ENCODE measurements at places on chromosomes 2 and 18.

GRCh38 chr18:56825321-56825720 is 174.2 kb downstream of the WDR7 start:
- no peak for DNase-seq

DNA sequence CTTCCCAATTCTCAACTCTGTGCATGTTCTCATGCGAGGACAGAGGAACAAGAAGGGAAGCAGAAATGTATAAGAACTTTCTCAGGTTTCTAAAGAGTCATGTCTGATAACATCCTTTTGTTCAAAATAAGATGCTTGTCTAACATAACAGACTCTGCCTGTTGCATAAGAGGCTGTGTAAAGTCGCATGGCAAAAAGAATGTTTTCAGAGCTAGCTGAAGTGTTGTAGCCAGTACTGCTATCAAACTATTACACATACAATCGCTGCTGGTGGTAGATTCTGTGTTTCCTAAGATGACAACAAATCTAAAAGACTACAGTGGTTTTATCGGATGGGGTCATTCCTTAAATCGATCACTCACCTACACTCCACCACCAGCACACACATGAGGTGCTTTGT is 487.5 kb downstream of the IRS1 start:
- no peak for DNase-seq

DNA sequence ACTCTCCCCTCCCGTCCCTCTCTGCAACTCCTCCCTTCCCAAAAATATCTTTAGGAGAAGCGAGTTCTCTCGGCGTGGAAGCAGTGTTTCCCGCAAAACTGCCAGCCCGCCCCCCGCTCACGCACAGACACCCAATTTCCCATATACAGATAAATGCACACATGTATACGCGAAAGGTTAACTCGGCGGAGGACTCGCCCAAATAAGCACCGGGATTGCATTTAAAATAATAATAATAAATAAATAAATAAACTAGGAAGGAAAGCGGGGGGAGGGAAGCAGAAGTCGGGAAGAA is 70.0 kb upstream of the PSMD14 start:
- no peak for DNase-seq

- no peak for DNase-seq
Measured at GRCh38 chr18:43422518-43422917, 145.2 kb upstream of the SYT4 start.

DNA sequence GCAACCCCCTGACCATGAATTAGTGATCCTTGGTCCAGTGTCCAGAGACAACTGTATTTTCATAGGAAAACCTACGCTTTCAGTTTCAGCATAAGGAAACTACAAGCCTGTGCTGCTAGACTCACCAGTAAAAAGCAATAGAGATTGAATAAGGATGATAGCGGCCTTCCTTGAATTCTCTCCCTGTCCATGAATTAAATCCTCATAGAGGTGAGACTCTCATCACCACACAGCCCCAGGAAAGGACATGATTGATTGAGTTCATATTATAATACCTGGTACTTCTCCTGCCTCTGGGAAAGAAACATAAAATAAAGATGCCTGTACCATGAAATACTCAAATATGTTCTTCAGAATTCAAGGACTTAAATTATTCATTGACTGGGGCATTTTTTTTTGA is 146.3 kb upstream of the SPOPL start:
- DNase-seq = no peak

GRCh38 chr2:213640738-213641425 is 356.6 kb downstream of the SPAG16 start:
- no peak for DNase-seq

DNA sequence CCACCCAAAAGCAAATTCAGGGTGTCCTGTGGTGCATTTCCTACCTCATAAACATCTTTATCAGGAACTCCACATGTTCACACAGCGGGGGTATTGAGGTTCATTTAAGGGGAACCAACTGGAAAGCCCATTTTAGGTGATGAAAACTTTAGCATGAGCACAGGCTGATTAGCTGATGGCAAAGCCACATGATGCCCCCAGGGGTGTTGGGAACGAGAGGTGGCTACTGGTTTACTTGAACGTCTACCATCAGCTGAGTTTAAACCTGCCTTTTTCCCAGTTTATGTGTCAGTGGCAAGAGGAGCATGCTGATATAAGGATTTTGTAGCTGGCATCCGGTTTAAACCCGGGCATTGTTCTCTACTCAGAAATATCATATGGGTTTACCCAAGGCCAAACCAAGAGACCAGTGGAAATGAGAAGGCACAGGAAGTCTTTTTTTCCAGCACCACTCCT is 54.5 kb upstream of the UPP2 start:
- no peak for DNase-seq

DNA sequence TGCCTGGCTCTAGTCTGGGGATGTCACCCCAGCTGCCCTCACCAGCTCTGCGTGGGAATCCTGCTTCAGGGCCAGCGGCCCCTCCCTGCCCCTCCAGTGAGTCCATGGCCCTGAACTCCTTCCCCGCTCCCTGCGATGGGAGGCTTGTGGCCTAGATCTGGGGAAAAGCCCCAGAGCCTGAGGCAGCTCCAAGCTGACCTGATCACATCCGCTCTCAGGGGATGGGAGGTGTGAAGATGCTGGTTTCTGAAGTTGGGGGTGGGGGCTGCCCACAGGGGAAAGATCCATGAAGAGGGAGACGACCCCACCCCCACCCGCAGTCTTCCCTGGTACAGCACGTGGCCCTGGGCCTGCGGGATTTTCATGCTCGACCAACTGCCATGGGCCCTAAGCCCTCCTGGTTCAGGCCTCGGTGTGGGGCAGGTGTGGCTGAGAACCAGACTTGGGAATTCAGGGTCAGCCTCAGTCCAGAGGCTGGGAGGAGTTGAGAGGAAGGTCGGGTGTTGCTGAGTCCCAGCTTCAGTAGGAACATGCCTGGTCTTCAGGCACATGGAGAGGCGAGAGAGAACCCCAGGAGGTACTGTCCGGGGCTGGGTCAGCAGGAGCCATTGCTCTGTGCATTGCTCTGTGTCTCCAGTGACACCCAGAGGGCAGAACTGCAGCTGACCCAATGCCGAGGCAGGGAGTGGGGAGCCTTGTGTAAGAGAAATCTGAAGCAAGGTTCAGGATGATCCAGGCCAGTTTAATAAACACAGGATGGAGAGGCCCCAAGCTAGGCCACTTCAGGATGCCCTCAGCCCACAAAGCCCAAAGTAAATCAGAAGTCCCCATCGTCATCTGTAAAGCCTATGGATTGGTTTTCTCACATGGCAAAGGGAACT is 115.1 kb downstream of the CAPN13 start:
- DNase-seq = no peak

GRCh38 chr2:11556101-11556806 is 22.4 kb downstream of the GREB1 start:
- DNase-seq = no peak

DNA sequence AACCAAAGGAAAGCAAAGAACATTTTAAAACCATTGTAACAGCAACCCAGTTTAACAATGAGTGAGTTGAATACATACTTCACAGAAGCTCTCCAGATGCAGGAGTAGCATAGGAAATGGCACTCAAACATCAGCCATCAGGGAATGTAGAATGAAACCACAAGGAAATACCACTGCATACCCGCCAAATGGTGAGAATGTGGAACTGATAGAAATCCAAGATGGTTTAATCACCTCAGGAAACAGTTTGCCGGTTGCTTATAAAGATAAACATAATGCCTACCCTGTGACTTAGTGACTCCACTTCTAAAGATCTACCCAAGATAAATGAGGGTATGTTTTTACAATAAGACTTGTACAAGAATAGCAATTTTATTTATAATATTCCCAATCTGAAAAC is 132.0 kb downstream of the GALNT1 start:
- DNase-seq = no peak

- DNase-seq = no peak
Measured at GRCh38 chr2:166516712-166517303, 22.8 kb upstream of the SCN7A start.

- DNase-seq = no peak
Measured at GRCh38 chr2:16134436-16135165, 194.3 kb downstream of the MYCN start.

- DNase-seq = no peak
Measured at GRCh38 chr2:212723226-212723625, 184.6 kb upstream of the ERBB4 start.

DNA sequence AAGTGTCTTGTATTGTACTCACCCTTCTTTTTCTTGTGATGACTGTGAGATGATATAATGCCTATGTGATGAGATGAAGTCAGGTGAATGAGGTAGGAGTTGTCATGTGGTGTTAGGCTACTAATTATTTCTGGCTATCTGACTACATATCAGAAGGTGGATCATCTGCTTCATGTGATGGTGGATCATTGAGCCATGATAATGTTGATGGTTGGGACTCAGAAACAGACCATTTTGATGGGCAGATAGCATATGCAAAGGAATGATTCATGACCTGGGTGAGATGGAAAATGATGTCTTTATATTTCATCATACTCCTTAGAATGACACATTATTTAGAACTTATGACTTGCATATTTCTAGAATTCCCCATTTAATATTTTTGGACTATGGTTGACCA is 19.5 kb downstream of the ANKRD30B start:
- no peak for DNase-seq

DNA sequence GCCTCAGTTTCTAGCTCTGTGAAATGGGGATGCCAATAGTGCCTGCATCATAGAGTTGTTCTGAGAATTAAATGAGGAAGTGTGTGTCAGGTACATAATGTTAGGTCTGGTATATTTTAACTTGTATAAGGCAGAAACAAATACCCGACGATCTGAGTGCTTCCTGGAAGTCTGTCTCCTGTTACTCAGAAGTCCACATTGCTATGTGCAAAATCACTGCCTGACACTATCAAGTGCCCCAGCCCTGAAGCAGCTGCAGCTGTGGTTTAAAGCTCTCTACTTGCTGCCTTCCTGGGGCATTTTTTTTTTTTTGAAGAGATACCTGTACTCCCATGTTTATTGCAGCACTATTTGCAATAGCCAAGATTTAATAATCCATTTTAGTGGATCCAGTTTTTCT is 125.3 kb downstream of the SLC4A3 start:
- no peak for DNase-seq

Measured in CD4-positive, alpha-beta T cell treated with Interleukin-2 at 100 ng/mL for 4 hours (primary cell).